M059J (cell line): ENCODE measurements at places on chromosomes 16 and 17.

DNA sequence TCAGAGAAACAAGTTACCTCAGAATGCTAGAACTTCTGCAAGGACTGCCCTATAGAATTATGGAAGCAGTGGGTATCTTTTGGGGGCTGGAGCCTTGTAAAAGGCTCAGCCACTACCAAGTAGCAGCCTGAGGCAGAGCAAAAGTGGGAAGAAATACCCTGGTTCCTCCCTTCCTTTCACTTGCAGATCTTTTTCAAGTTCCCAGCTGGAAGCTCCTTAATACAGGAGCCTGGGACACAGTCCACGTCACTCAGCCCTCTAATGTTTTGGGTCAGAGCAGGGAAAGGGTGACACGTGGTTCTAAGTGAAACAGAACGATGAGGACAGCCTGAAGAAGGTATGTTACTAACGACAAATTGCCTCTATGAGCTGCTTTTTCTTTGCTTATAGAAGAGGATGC, 93.1 kb downstream of the CNTNAP4 start:
- DNase-seq = no peak

DNA sequence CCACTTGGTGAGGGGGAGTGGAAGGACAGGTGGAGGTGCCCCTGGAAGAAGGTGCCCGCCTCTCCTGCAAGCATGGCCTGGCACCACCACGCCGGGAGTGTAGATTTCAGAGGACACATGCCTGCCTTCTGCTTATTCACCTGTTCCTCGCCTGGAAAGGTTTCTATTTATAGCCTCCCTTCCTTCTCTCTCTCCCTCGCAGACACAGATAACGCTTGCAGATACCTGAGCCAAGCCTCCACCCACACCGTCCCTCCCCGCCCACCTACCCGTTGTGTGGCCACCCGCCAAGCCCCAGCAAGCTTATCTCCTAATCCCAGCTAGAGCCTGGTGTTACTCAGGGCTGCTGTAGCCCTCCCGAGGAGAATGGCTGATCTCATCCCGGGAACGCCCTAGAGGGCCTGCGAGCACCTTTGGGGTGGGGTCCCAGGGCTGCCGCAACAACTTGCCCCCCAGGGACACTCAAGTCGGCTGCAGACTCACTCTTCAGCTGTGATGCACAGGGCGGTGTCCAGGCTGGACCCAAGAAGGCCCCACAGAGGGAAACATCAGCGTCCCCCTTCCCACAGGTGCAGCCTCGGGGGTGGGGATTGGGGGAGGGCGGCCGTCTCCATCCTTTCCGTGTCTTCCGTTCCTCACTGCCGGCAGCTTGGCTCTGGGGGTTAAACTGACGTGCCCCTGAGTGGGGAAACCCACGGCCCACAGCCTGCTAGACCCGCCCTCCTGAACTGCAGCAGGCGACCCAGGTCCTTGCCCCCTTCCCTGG, 1.9 kb upstream of the SNAI3 start:
- DNase-seq = no peak

DNA sequence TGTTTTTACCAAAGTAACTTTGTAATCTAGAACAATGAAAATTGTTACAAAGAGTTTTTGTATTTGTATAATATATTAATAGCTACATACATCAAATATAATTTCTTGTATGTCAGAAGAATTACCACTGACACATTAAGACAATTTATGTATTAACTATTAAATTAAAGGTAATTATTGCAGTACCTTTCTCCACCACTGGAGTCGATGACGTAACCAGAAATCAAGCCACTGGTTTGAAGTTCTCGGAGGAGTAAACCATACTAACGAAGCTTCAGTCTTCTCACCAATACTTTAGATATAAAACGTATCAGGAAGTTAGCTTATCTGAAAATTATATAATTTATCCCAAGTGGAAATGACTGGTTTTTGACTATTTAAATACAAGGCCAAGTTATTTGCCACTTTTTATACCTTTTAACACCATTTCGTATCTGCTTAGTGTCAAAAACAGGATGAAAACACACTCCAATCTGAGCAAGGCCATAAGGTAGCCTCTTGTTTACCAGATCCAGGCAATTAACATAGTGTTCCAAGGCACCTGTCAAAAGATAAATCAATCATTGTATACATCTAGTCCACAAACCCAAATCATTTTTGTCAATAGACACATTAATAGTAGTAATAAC, 4.3 kb downstream of the POLG2 start:
- no peak for DNase-seq

GRCh38 chr17:73640691-73641090, 3.6 kb downstream of the SDK2 start:
- no peak for DNase-seq

DNA sequence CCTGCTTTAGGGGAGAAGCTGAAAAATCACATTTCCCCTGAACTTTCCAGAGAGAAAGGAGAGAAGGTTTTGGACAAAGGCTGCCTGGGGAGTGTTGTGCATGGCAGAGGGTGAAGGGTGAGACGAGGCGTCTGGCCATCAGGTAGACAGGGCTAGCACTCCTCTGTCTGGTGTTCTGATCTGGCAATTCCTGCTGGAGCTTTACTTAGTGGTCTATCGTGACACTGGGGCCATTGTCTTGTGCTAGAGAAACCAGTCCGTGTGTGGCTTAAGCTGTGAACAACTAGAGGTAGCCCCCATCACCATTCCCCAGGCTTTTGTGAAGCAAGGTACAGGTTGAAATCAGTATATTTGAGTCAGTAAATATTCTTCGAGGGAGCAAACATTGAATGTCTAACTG, 8.5 kb downstream of the RHBDL3 start:
- DNase-seq = no peak

DNA sequence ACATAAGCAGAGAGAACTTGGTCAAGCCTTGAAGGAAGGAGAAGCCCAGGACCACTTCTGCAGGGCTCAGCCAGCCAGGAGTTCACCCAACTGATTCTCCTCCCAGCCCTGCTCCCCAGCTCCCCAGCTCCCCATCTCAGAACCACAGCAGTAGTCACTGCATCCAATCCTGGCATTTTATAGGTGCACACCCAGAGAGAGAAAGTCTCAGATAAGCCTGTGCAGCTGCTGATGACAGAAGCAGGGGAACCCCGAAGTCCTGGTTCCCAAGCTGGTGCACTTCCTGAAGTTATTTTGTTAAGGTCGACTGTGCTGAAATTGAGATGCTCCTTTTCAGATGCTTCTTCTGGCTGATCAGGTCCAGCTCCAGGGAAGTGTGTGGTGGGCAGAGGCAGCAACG, 6.6 kb downstream of the RNF112 start:
- no peak for DNase-seq

DNA sequence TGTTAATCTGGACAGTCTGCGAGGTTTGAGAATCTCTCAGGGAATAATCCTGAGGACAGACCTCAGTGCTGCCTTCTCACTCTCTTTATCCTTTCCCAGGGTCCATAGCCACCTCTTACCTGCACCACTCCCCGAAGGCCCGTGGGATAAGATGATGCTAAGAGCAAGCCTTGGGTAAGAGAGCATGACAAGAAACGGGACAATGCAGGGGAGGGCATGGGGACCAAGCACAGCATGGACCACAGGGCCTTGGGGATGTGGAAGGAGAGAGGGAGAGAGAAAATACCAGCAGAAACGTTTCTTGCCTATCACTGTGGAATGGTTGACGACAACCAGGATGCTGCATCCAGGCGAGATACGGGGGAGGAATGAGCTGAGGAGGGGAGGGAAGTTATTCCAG, 8.3 kb upstream of the SDR42E1 start:
- no peak for DNase-seq

- DNase-seq = peak; percentile 89
Measured at GRCh38 chr17:34781571-34782108, 179.6 kb downstream of the CCT6B start.

GRCh38 chr17:68533887-68534694, 21.9 kb downstream of the PRKAR1A start:
- no peak for DNase-seq

DNA sequence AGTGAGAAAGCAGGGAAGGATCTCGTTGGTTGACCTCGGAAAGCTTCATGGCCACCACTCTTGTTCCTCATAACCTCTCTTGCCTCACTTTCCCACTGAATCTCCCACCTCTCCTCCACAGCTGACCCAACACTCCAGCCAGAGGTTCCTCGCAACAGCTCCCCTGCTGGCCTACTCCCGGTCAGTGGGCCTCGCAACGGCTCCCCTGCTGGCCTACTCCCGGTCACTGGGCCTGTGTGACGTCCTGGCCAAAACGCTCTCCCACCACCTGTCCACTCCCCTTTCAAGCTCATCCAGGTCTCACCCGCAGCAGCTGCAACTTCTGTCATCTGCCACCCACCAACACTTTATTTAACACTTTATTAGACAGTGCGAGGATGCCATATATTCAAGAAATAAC, 149.1 kb downstream of the VPS53 start:
- DNase-seq = no peak

- peak; percentile 5 for DNase-seq
Measured at GRCh38 chr16:19913340-19913645, 28.6 kb upstream of the GPRC5B start.

GRCh38 chr17:81821603-81822311, 11.3 kb downstream of the MCRIP1 start:
- no peak for DNase-seq

GRCh38 chr16:88886845-88887521, 20.5 kb upstream of the PABPN1L start:
- no peak for DNase-seq

DNA sequence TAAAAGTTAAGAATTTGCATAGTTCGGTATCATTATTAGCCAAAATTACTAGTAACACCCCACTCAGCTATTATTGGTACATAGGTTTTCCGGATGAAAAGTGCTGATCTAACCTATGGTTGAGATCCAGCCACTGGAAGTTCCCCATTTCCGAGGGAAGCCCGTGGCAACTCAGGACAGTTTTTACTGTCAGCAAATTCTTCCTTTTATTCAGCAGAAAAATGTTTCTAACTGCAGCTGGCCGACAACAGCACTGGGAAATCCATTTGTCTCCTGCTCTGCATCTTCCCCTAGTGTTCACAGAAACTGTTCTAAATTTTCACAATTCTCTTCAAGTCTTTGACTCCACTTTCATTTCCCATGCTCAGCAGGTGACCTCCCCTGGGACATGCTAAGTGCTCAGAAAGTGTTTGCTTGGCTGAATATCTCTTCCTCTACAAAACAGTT, 15.5 kb upstream of the MMD start:
- no peak for DNase-seq

DNA sequence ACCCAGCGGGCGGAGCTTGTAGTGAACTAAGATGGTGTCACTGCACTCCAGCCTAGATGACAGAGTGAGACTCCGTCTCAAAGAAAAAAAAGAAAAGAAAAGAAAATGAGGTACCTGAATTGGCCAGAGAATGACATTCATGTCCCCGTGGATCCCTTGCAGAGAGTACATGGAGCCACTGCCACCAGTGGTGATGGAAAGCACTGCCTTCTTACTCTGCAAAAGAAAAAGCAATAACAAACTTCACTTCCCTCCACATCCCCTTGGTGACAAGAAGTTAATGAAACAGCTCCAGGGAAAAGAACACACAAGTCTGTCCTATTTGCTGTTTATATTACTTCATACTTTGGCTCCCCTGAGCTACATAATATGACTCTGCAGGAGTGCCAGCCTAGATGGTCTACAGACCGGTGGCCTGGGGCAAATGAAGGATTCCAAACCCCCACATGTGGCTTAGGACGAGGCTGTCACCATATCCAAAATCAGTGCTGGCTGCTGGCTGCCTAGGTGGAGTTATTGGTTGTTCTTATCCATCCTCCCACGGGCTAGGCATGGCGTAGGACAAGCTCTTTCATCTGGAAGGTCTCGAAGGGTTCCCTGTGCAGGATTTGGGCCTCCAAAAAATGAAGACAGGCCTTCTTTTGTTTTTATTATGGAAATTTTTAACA, 13.3 kb downstream of the NQO1 start:
- no peak for DNase-seq

GRCh38 chr16:73427164-73427563, 379.2 kb upstream of the ZFHX3 start:
- no peak for DNase-seq

GRCh38 chr17:69466905-69467667, 52.6 kb downstream of the MAP2K6 start:
- no peak for DNase-seq
